ENCODE measurements at places on chromosomes 1 and 21.

DNA sequence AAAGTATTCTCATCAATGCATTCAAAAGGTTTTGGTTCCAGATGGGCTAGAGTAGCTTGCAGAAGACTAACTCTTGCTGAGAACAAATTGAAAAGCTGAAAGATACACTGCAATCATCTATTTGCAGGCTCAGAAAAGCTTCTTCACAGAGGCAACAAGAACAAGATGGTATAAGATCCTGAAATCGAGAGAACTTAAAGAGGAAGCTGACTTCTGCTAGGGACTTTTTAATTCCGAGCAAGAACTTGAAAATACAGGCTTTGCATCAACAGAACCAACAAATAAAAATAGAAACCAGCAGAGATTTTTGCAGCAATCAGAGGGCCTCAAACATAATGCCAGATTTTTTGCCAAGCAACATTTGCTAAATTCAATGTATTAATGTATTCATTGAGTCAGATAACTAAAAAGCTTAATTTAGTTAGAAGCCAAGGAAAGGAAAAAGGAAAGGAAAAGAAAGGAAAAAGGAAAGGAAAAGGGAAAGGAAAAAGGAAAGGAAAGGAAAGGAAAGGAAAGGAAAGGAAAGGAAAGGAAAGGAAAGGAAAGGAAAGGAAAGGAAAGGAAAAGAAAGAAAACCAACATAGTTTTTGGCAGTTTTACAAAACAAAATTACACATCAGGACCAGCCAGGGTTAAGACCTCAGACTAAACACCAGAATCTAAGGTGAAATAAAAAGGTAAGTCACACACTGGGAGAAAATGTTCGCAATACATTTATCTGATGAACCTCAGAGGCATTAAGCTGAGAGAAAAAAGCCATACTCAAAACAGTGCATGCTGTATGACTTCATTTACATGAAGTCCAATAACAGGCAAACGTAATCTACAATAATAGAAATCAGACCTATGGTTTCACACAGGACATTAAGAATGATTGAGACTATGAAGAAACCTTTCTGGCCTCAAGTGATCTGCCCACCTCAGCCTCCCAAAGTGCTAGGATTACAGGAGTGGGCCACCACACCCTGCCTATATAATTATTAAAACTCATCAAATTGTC is 42.6 kb downstream of the FAF1 start:
- DNase-seq: no peak

DNA sequence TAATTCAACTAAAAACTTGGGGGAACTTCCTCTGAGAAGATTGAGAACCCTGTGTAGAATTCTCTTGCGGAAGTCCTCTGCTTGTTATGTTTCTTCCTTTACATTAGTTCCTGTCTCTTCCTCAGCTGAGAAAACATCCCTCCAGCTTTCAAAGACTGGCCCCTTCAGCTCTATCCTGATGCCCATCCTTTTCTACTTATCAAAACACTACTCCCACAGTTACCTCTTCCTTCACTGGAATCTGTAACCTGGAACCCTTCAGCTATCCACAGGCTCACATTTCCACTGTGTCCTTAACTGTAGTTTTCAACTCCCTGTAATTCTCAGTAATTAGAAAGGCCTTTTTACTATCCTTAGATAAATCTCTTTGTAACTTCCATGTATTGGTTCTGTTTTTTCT is 6.0 kb upstream of the DEDD start:
- no peak for DNase-seq

GRCh38 chr1:214913966-214914365 is 168.6 kb upstream of the KCNK2 start:
- no peak for DNase-seq

DNA sequence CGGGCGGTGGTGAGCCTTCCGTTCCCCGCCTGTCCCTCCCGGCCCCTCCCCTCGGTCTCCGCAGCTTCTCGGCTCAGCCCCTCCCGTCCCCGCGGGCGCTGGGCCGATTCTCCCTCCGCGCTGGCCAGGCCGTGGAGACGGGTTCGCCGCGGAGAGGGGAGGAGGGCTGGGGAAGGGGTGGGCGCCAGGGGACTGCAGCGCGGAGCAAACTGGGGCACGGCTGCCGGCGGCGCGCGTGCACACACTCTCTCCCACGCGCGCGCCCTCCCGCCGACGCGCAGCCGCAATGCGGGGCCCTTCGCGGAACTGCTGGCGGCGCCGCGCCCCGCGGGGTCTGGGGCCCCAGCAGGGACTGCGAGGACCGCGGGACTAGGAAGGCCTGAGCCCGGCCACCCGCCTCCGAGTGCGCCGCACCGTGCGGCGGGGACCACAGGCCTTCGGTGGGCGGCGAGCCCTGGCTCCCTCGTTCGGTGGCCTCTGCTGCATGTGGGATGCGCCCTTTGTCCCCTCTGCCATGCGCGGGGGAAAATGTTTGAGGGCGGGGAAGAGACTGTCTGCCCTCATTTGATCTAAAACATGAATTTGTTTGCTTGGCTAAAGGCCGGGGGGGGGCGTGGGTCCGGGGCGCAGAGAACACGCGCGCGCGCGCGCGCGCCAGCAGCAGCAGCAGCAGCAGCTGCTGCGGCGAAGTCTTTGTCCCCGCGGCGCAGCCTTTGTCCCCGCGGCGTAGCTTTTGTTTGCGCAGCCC is 90.7 kb upstream of the VAMP3 start:
- no peak for DNase-seq

GRCh38 chr1:208166340-208167138 is 77.6 kb downstream of the PLXNA2 start:
- DNase-seq: no peak

- no peak for DNase-seq
Measured at GRCh38 chr1:53621144-53621543, 117.8 kb downstream of the GLIS1 start.

Measured in esophagus squamous epithelium (tissue), 5 donors.